ENCODE measurements at places on chromosomes 12 and 14. TPM values are rescaled to one million over a fixed set of nuclear protein-coding genes. Genes with fewer than 3 reads are reported as not detected.

DNA sequence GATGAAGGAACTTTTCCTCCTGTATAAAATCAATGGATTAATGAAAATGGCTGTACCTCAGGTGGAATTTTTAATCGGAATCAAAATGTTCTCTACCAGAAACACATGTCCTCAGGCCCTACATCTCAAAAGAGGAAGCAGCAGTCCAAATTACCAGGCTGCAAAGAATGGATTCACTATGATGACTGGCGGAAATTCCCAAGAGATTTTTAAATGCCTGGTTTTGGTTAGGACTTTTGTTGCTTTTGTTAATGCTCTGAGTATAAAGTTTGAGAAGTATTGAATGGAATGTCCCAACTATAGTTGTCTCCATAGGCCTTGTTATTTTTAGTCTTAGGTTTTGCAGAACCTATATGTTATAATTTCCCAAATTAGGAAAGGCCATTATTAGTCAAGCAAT lies 11.2 kb upstream of the IFNG start:
- DNase-seq, result no peak

GRCh38 chr12:27585739-27586265 lies 61.8 kb downstream of the PPFIBP1 start:
- no peak for DNase-seq

GRCh38 chr14:53955671-53956426 lies 776 bp downstream of the BMP4 start:
- peak; percentile 24 for DNase-seq

DNA sequence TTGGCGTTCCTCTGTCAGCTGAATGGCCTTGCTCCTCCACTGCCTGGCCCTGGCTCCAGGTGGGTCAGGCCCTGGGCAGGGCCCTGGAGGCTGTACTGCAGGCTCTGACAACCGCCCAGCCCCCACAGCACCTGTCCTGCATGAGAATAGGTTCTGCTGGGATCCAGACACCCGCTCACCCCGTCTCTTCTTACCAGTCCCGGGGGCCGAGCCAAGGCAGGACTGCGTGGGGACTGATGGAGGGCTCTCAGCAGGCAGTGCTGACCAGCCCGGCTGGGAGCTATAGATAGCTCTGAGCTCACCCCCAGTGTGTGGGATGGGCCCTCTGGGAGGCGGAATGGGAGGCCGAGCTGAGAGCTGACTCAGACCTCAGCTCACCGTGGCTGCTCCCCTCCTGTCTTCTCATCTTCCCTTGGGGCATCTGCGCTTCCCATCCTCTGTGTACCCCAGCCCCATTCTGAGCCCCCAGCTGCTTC lies 39.6 kb downstream of the TEAD4 start:
- no peak for DNase-seq

- no peak for DNase-seq
These were observed 173.8 kb upstream of the MIS18BP1 start for GRCh38 chr14:45426685-45427282.

DNA sequence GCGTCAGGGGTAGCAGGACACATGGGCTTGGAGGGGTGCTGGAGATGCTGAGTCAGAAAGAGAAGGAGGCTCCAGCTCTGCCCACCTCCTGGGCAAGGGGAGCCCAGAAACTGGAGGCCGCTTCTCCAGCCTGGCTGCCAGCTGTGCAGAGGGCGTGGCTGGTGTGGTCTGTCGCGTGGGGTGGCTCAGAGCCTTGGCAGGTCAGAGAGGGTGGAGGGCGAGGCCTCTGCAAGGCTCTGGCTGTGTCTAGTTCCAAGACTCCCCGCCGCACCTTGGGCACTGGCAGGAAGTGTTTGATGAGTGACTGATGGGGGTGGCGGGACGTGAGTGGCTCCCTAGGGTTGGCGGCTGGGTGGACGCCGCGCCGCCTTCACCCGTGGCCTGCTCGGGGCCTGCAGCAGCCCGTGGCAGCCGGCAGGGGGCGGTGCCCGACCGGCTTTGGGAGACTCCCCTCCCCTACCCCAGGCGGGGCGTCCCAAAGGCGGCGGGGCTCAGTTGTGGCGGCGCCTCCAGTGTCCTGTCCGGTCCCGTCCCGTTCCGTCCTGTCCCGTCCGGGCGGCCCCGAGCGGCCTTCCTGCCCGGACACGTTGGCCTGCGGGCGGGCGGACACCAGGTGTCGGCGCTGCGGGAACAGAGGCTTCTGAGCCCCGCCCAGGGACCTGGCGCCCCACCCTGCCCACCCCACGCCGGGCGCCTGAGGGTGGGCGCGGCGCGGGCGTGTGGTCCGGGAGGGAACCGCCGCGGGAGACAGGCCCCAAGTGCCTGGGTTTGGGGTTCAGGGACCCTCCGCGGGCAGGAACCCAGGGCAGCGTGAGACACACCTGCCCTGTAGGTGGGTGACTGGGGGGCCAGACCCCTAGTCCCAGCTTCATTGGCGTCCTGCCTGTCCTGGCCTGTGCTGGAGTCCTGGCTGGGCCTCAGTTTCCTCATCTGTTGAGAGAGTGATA lies 39.7 kb downstream of the KRT80 start:
- peak; percentile 34 for DNase-seq

GRCh38 chr12:51128919-51129318 lies 44.0 kb downstream of the TFCP2 start:
- DNase-seq, result no peak

DNA sequence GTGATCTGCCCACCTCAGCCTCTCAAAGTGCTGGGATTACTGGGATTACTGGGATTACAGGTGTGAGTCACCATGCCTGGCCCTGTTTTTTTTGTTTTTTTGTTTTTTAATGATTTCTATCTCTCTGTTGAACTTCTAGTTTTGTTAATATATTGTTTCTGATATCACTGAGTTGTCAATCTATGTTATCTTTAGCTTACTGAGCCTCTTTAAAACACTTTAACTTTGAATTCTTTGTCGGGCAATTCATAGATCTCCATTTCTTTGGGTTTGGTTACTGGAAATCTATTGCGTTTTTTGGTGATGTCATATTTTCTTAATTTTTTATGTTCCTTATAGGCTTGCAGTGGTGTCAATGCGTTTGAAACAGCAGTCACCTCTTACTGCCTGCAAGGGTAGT lies 9.2 kb upstream of the KLRG1 start:
- DNase-seq, result no peak

GRCh38 chr12:120474616-120474960 lies 5.0 kb upstream of the SRSF9 start:
- no peak for DNase-seq

CPM gene
- total RNA-seq, result 17.7 TPM

GRCh38 chr12:94592080-94592479 lies 58.3 kb downstream of the TMCC3 start:
- no peak for DNase-seq

CCDC177 gene
- 2.4 TPM for total RNA-seq

GRCh38 chr12:114343585-114344302 lies 62.2 kb downstream of the TBX5 start:
- DNase-seq, result no peak

FAM186B gene
- 0.55 TPM for total RNA-seq

GRCh38 chr12:49358483-49359141 lies 8.7 kb upstream of the SPATS2 start:
- peak; percentile 58 for DNase-seq

DNA sequence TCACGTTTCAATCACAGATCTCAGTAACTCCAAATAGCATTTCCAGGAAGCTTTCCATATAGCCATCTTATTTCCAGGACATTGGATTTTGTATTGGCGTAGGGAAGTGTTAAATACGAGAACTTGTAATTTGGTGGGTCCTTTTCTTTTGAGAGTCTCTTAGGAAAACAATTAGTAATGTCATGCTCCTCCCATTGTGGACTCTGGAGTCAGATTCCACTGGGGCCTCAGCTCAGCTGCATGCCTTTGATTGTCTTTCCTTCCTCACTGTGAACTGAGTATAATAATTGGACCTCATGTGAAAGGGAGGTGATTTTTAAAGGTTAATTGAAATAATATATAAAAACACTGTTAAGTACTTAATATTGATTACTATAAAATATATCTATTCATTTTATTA lies 462.6 kb downstream of the NPAS3 start:
- no peak for DNase-seq

DNA sequence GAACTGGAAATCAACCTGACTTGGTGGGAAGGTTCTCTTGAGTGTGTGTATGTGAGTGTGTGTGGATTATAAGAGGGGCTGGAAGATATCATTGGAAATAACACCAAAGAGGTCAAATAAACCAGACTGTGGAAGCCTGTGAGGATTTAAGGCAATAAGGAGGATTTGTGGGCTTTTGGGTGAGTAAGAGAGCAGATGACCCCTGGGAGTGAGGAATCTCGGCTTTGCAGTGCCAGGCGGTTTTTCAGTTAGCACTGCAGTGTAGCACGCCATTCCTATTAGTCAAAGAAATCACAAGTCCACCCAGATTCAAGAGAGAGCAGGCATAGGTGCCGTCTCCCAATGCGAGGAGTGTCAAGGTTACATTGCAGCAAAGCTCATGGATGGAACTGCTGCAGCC lies 63.3 kb downstream of the CALM1 start:
- DNase-seq, result no peak

MYL6 gene
- total RNA-seq, result 887 TPM

PFDN5 gene
- total RNA-seq, result 381 TPM

PTHLH gene
- total RNA-seq, result 7.7 TPM

DNA sequence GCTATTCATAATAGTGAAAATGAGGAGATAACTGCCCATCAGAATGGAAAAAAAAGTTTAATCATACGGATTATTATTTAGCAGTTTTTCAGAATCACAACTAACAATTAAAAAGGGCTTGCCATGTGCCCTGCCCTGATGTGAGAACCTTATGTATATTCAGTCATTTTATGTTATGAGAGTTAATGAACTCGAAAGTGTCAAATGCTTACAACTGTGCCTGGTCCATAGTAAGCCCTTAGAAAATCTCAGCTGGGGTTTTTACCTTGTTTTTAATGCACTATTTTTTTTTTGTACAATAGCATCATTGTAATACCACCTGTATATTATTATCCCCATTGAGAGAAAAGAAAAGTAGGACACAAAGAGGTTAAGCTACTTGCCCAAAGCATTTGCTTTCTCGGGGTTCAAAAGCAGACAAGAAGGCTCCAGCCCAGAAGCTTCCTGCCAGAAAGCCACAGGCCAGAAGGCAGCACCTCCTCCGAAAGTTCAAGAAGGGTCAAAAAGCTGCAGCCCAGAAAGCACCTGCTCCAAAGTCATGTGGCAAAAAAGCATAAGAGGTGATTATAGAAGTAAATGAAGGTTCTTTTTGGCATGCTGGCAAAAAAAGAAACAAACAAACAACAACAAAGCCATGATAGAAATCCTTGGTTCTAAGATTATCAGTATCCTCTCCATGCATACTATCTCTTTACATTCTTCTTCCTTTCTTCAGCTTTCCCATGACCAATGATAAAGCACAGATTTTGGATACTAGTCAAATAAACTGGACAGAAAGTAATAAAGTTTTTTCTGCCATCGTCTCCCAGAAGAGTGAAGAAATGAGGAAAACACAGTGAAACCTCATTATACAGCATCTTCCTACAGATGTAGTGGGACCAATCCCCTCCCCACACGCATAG lies 59.1 kb upstream of the NAP1L1 start:
- DNase-seq, result no peak

- DNase-seq, result no peak
These were observed 21.9 kb downstream of the OR6J1 start for GRCh38 chr14:22622255-22622654.

GRCh38 chr12:13680916-13681315 lies 300.5 kb downstream of the GRIN2B start:
- no peak for DNase-seq

GRCh38 chr12:42468921-42469320 lies 120.6 kb downstream of the PRICKLE1 start:
- DNase-seq, result no peak

DNA sequence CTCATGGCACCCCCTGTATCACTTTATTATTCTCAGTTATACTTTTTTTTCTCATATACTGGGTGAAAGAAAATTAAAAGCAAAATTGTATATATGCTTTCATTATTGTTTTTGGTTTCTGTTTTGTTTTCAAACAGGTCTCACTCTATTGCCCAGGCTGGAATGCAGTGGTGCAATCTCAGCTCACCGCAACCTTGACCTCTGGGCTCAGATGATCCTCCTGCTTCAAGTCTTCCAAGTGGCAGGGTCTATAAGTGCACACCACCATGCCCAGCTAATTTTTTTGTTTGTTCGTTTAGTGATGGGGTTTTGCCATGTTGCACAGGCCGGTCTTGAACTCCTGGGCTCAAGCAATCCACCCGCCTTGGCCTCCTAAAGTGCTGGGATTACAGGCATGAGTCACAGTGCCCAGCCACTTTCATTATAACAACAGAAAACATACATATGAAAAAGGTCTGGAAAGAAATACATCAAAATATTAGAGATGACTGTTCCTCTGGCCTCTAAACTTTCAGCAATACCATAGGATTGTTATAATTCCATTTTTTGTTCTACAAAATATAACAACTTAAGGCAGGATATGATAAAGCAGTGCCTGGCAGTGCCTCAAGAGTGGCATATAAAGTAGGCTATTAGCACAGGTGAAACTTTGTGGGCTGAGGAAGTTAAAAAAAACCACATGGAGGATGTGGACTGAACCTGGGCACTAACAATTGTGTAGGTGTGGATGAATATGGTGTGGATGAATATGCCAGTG lies 5.8 kb upstream of the NTN4 start:
- DNase-seq, result no peak

LGALS3 gene
- 36.0 TPM for total RNA-seq

DNA sequence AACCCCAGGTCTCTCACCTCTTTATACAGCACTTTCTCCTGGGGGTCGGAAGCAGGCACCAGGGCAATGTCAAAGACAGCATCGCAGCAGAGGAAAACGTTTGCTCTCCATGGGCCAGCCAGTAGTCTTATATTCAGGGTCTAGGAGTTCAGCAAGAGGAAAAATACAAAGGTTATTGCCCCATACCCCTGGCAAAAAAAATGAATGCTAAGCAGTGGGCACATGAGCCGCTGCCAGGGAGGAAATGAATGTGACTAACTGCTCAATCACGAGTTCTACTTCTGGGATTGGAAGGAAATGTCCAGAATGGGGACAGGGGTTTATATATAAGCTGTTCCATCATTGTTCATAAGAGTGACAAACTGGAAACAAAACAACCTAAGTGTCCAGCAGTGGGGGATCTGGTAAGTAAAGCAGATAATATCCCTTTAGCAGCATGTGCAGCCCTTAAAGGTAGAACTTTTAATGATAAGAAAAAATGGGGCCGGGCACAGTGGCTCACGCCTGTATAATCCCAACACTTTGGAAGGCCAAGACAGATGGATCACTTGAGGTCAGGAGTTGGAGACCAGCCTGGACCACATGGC lies 53.8 kb downstream of the PHETA1 start:
- DNase-seq, result no peak

DNA sequence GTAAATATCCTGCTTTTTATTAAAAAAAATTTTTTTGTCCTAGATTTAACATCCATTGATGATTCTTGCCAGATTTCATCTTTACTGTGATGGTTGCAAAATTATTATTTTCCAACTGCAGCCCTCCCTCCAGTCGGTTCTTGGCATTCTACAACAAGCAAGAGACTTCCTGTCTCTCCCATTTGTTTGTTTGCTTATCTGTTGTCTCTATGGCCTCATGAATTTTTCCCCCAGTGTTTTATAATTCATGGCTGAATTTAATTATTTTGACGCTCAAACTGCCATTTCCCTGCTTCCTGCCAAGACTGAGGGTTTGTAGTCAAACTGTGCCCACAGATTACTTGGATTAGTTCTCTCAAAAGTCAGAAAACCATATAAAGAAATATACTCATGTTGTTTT lies 25.9 kb downstream of the CGRRF1 start:
- DNase-seq, result no peak
